ENCODE measurements at places on chromosomes 12 and 14.

GRCh38 chr14:32633224-32633859 is 304.2 kb downstream of the AKAP6 start:
- DNase-seq: no peak

- DNase-seq: no peak
Observed at GRCh38 chr14:46381674-46382073, 269.9 kb downstream of the RPL10L start.

DNA sequence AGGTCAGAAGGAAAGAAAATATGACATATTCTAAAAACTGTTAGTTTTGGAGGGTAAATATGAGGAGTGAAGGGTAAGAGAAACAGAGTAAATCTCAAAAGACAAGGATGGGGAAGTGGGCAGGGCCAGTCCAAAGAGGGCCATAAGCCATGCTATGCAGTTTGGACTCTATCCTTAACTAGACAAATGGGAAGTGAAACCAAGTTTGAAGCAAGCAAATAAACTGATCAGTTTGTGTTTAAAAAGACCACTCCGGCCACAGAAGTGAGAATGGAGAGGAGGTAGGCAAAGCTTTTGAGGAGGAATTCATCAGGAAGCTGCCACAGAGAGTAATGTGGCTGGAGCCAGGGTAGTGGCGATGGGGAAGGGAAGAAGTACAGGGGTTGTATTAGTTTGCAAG is 37.5 kb upstream of the DAAM1 start:
- no peak for DNase-seq

DNA sequence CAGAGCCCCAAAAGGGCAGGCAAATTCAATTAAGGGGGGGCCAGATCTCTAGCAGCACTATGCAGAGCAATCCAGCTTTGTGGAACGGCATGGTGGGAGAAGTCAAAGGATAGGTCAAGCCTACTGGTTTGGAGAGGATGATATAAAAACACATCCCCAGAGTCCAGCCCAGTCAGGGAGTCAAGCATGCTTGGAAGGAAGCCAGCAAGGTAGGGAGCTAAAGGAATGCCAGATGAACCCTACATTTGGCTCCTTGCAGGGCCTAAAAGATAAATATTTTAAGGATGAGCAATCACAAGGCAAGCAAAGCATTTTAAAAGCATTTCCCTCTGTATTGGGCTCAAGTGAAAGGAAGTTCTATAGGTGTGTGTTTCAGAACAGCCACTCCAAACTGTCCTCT is 21.4 kb downstream of the KCTD10 start:
- DNase-seq: no peak

- DNase-seq: no peak
Observed at GRCh38 chr12:15757553-15758255, 31.5 kb downstream of the EPS8 start.

Data from activated naive CD4-positive, alpha-beta T cell treated with Interleukin-2 at 50 U/mL for 16 hours (primary cell).